Fibroblast of skin of scalp (primary cell): ENCODE measurements at places on chromosomes 6 and 20.
A peak's percentile ranks its signal among the peaks of the same experiment; 100 is the strongest.

DNA sequence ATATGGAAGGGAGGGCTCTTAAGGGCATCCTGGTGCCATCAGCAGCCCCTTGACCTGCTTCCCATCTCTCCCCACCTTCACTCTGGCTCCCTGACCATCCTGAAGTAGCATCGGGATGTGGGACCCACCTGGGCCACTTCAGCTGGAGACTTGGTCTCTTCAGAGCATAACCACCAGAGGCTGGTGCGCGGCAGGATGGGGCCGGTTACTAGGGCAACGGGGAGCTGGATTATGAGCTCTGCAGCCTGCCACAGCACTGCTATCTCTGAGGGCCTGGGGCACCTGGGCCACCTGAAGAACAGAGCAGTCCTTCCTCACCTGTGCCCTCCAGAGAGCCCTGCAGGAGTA is 79.7 kb downstream of the SYNJ2 start:
- DNase-seq = no peak

GRCh38 chr6:47106216-47106615 is 64.1 kb upstream of the ADGRF1 start:
- DNase-seq = no peak

GRCh38 chr6:31652925-31653724 is 664 bp upstream of the BAG6 start:
- DNase-seq = peak; percentile 94

DNA sequence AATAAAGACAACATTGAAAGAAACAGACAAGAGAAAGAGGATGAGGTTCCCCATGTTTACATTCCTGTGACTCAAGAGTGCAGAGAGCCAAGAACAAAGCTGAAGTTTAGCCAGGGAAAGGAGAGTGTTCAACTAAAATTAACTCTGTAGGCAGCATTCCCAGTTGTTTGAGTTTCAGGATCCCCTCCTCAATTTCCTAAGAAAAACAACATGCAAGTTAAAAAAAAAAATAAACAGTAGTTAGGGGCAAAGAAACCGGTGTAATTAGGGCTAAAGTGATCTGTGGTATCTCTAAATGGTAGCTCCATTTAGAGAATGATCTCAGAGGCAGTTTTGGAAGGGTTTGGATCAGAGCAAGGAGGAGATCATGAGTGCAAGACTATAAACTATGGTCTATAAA is 30.9 kb upstream of the RAB23 start:
- peak; percentile 63 for DNase-seq
